ENCODE measurements at places on chromosomes 5 and 9.

DNA sequence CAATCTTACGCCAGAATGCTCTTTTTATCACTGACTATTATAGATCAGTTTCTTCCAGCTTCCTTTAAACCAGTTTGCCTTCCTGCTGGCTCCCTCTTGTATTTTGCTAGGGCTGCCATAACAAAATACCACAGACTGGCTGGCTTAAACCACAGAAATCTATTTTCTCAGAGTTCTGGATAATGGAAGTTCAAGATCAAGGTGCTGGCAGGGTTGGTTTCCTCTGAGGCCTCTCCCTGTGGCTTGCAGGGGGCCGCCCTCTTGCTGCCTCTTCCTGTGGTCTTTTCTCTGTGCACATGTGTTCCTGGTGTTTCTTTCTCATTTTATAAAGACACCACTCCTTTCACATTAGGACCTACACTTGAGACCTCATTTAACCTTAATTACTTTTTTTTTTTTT is 6.8 kb upstream of the FXN start:
- peak; percentile 7 for DNase-seq

DNA sequence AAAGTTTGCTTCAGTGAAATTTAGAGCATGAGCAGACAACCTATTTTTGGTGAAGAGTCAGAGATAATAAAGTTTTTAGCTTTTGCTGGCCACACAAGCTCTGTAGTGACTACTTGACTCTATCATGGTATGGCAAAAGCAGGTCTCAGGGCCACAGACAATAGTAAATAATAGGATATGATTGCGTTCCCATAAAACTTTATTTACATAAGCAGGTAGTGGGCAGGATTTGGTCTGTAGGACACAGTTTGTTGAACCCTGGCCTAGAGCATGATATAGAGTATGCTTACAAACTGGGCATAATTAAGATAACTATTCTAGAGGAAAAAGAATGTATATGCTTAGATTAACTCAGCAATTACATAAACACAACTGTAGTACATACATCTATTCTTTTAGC is 30.1 kb downstream of the ITGA1 start:
- DNase-seq, result no peak

- no peak for DNase-seq
Observed at GRCh38 chr9:37978983-37979382, 75.1 kb upstream of the SLC25A51 start.

DNA sequence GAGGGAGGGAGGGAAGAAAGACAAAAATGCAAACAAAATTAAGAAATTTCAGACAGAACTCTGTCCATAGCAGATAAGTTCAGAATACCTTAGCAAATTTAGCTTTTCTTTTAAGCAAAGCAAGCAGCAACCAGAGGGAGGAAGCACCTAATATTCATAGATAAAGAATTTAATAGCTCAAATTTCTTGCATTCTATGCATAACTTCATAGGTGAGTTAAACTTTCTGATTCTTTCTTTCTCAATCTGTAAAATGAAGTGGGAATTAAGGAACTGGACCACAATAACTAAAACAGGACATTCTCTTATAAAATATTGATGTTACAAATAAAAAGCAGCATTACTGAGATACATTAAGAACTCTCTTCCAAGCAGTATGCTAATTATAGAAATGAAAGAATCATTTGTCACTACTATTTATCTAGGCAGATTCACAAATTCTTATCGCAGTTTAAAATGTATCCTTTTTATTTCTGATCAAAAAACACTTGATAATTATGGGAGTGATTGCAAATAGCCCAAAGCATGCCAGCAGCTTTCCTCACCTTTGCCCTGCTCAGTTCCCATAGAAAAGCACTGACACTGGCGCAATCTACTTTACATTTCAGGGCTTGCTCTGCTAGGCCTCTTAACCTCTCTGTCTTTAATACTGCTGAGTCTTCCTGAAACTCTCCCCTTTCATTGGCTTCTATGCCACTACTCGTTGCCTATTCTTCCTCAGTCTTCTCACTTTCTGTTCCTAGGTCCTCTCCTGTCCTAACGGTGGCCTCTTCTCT is 341.8 kb downstream of the PIK3R1 start:
- DNase-seq, result peak; percentile 62

GRCh38 chr9:133971981-133972941 is 19.9 kb downstream of the VAV2 start:
- no peak for DNase-seq

- peak; percentile 84 for DNase-seq
Observed at GRCh38 chr5:52787600-52788504, at the start of the genes ITGA1 and PELO. Gene ITGA1, plus strand, starts transcription at chr5:52787916. Its CDS starts 438 bp downstream, at chr5:52788354. Gene PELO, plus strand, starts transcription at chr5:52787916. Its CDS starts 12,479 bp downstream, at chr5:52800395.

DNA sequence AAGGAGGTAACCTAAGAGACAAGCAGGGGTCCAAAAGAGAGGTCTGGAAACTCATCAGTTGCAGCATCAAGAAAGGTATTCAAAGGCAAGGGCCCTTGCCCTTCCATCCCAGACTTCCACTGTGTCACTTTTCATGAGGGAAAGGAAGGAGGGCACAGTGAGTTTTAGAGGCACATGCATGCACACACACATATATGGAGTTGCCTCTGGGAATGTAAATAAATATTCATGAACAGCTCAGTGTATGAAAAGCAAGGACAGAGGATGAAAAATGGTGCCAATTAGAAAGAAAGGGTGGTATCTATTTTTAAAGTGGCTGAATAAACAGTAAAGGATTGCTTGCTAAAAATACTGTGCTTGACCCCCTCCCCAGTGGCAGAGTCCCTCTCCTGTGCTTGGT is 105.3 kb upstream of the LRRTM2 start:
- DNase-seq, result no peak

GRCh38 chr5:143148771-143149170 is 254.7 kb downstream of the NR3C1 start:
- peak; percentile 67 for DNase-seq

DNA sequence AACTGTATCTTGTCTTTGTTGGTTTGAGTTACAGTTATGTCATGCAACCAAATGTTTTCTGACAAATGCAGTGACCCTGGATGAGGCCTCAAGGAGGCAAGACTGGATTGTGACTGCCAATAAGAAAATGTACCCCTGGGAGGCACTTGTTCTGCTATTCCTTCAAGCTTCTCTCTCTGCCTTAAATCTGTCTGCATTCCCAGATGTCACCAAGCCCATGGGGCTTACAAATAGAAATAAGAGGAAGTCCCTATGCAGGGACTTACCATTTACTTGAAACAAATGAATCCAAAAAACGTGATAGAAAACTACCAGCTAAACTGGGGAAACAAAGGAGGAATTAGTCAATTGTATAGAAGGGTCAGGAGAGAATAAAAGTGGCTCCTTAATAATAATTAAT is 8.2 kb upstream of the PARP8 start:
- DNase-seq, result no peak

GRCh38 chr9:133950192-133950591 is 41.9 kb downstream of the VAV2 start:
- no peak for DNase-seq

- peak; percentile 23 for DNase-seq
Observed at GRCh38 chr5:87829217-87829551, 416.5 kb upstream of the CCNH start.

DNA sequence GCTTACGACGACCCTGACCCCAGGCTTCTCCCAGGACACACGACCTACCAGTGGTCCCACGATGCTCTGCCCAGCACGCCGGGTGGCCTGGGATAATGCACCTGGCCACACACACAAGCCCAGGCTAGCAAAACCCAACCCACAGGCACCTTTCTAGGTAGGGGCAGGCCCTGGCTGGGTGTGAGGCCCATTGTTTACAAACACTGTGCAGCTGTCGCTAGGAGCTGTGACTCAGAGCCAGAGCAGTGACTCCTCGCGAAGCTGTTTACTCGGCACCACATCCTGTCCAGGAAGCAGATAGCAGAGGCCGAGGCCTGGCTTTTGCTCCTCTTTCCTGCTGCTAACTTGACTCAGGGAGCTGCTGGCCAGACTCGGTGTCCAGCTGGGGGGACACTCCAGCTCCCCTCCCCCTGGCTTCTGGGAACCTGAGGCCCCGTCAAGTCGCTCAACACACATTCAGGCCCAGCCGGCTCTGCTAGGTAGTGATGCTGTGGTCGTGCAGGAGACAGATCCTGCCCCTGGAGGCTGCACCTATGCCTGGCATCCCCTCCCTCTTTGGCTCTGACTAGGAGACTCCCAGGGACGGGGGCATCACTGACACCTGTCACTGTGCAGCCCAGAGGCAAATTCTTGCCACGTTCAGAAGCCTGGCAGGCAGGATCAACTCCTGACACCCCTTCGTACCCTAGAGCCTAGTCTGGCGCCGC is 12.8 kb upstream of the RALGDS start:
- peak; percentile 97 for DNase-seq

- DNase-seq, result no peak
Observed at GRCh38 chr5:160007514-160007913, 1.4 kb upstream of the TTC1 start.

DNA sequence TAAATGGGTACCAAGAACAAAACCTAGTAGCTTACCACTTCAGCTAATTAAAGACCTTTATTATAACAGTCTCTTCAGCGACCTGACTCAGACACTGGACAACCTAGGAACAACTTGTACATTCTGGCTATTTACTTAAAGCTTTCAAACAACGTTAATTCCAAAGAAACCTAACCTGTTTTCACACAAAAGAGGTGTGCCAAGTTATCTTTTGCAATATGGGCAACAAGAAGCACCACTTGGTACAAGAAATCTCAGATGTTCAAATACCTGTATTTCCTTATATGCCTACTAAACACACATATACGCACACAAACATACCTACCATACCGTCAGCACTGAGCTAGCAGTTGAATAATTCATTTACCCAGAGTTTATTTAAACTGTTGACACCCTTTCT is 23.0 kb downstream of the RNF145 start:
- no peak for DNase-seq

- DNase-seq, result no peak
Observed at GRCh38 chr5:22249209-22249729, 603.9 kb downstream of the CDH12 start.
